ENCODE measurements at places on chromosomes 4 and X.

GRCh38 chrX:108134724-108135123 lies 43.1 kb downstream of the ATG4A start:
- no peak for DNase-seq

DNA sequence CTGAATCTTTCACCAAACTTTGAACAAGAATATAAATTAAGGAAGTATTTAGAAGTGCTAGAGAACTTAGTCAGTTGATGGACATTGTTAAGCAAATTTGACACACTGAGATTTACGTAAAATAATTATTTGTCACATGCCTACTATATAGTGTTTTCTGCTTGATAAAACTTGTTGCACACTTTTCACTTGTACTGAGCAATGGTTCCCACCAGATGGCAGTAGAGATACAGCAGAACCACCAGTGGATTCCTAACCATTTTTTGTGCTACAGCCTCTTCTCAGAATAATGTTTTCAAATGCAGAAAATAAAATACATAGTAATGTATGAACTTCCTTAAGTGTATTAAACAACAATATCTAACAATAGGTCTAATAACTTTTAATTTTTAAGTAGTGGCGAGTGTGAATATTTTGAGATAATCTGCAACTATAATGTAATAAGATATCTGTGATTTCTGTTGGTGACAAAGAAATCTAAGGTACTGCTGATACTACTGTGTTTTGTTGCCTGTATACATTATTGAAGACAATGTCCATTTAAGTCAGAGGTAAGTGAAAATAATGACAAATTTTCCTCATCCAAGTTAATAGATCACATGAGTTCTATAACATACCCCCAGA lies 81.2 kb downstream of the APOOL start:
- DNase-seq, result peak; percentile 53

GRCh38 chrX:19874391-19875049 lies 12.9 kb downstream of the SH3KBP1 start:
- no peak for DNase-seq

- peak; percentile 13 for DNase-seq
These were observed 127.8 kb upstream of the METTL14 start for GRCh38 chr4:118557298-118557851.

DNA sequence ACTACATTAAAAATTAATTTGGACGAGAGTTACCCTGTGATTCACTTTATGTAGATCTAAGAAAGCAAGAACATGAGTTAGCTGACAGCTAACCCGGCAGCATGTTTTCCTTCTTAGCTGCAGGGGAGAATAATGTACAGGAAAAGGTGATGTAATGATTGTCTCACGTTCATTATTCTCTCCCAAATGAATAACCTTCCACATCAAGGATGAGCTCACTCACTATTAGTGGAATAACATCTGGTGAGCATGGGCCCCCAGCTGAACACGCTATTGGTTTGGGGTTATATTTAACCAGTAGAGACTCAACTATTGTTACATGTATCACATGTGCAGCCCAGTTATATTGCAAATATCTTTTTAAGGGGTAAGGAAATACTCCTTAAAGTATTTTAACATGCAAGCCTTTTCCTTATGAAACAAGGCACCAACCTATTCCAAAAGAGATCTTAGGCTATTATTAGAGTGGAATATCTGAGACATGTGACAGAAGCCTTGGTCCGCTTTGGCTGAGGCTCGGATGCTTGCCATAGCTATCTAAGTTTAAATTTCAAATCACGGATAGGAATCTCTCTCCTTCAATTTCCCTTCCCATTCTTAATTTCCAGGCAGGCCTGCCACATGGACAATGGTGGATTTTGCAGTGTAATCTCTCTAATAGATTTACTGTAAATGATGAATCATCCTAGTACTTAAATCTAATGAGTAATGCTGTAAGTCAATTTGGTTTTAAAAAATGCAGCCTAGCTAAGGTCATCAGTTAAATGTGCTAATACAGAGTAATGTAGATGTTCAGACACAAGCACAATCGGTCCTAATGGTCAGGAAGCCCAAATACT lies 99.0 kb upstream of the OTUD4 start:
- DNase-seq, result peak; percentile 74

DNA sequence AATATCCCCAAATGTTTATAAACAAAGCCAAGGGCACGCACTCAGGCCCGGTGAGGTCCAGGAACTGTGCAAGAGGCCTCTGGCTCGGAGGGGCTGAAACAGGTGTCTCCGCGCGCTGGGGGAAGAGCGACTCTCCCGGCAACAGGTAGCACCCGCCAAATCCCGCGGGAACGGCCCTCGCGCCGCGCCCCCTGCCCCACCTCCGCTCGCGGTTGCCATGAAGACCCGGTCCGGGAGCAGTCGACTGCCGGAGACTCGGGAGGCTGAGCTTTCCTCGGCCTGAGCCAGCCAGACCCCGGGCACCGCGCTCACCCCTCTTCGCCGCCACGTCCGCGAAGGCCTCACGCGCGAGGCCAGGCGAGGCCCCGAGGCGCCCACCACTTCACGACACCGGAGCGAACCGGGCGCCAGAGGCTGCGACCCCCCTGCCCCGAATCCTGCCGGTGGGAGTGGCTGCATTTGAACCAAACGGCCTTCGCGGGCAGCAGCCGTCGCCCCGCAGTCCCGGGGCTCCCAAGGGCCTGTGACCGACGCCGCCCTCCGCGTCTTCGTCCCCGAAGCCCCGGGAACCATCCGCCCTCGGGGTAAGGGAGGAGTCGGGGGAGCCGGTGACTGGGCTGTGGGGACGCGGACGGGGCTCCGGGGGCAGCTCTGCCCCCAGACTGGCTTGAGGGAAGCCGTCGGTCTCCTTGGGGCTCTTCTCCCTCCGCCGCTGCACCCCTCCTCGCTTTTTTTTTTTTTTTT lies at the start of gene NSUN7:
NSUN7 (plus strand) TSS at position 239 of the 744 bp plus-strand sequence. CDS start 739 bp downstream, outside the sequence.
- DNase-seq, result no peak

GRCh38 chrX:70826715-70827114 lies 81.8 kb downstream of the TEX11 start:
- DNase-seq, result no peak

- DNase-seq, result no peak
These were observed 341 bp upstream of the SLC2A9 start for GRCh38 chr4:10021653-10022023.

DNA sequence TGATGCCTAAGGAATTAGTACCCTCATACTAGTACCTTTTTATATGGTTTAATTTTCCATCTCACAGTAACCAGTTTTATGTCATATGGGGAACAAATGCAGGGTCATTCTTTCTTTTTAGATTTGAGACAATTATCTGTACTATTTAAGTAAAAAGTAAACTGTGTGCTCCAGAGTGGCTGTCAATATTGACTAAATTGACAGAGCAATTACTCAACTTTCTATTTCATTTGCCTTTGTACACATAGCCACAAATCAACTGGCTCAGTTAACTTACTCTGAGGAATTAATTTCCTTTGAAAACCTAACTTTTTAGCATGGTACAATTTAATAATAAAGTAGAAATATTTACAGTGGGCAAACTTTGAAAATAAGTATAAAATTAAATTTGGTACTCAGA lies 28.5 kb upstream of the TEX13C start:
- DNase-seq, result no peak

GRCh38 chr4:158444621-158445020 lies 77.1 kb upstream of the RXFP1 start:
- no peak for DNase-seq

DNA sequence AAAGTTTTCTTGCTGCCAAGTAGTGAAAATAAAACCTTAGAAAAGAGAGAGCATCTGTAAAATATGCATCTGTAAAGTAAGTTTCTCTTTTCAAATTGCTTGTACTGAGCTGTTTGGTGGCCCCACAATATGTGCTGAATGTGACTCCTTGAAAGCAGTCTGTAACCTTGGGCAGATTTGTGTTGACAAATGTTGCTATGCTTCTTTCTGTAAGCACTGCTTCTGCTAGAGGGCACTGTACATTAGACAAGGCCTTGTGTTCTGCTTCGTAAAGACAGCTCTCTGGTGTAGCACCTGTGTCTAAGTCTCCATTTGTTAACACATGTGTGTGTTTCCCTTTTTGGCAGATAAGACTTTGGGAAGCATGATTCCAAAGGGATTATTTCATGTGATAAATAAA lies 56.6 kb upstream of the NRK start:
- DNase-seq, result no peak
